ENCODE measurements at places on chromosomes 7 and 10.
A peak's percentile ranks its signal among the peaks of the same experiment; 100 is the strongest.

DNA sequence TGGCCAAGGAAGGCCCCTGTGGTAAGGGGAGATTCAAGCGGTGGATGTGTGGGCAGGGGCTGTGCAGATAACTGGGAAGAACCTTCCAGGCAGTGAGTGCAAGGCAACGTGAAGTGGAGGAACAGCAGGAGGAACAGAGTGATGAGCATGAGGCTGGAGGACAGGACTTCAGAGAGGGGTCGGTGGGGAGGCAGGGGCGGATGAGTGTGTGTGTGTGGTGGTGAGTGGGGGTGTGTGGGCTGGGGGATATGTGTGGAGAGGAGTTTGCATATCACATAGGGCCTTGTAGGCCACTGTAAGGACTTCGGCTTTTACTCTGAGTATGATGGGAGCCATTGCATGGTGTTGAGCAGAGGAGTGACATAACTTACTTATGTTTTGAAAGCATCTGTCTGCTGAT is 73.8 kb downstream of the SYPL1 start:
- DNase-seq, result no peak

DNA sequence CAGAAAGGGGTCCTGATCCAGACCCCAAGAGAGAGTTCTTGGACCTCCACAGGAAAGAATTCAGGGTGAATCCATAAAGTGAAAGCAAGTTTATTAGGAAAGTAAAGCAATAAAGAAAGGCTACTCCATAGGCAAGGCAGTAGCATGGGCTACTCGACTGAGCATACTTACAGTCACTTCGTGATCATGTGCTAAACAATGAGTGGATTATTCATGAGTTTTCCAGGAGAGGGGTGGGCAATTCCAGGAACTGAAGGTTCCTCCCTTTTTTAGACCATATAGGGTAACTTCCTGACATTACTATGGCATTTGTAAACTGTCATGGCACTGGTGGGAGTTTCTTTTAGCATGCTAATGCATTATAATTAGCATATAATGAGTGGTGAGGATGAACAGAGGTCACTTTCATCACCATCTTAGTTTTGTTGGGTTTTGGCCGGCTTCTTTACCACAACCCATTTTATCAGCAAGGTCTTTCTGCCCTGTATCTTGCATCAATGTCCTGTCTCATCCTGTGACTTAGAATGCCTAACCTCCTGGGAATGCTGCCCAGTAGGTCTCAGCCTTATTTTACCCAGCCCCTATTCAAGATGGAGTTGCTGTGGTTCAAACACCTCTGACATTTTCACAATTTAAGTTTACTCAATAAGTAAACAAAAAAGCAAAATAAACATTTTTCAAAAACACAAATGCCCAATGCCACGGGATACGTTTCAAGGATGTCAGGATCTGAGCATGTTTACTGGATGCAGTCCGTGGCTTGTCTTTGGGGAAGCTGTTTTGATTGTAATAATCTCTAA is 37.0 kb downstream of the ALOX5 start:
- DNase-seq, result no peak

- no peak for DNase-seq
Measured at GRCh38 chr10:73920089-73920488, 9.2 kb downstream of the PLAU start.

- DNase-seq, result no peak
Measured at GRCh38 chr7:74405899-74406512, 47.7 kb upstream of the GTF2IRD1 start.

GRCh38 chr7:112149734-112150133 is 56.5 kb downstream of the DOCK4 start:
- no peak for DNase-seq

DNA sequence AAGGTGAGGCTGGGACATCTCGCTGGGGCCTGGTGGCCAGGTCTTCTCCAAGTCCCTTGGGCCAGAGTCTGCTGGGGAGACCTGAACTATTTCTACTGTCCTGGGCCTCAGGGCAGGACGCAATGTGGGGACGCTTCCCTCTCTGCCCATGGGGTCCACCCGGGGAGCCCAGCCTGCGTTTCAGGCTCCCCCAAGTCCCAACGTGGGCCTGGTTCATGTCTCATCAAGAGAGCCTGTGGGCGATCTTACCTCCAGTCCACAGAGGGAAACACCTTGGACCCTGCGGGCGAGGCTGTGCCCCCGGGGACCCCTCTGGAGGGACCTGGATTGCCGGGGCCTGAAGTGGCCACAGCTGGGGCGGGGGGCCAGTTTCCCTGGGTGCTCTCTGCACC is 91.7 kb downstream of the DNAJB6 start:
- no peak for DNase-seq

GRCh38 chr7:26198133-26198780 is 2.3 kb downstream of the HNRNPA2B1 start:
- DNase-seq, result no peak

- no peak for DNase-seq
Measured at GRCh38 chr7:151769188-151769821, 107.6 kb downstream of the PRKAG2 start.

GRCh38 chr10:30000802-30001571 is 58.4 kb downstream of the JCAD start:
- no peak for DNase-seq

DNA sequence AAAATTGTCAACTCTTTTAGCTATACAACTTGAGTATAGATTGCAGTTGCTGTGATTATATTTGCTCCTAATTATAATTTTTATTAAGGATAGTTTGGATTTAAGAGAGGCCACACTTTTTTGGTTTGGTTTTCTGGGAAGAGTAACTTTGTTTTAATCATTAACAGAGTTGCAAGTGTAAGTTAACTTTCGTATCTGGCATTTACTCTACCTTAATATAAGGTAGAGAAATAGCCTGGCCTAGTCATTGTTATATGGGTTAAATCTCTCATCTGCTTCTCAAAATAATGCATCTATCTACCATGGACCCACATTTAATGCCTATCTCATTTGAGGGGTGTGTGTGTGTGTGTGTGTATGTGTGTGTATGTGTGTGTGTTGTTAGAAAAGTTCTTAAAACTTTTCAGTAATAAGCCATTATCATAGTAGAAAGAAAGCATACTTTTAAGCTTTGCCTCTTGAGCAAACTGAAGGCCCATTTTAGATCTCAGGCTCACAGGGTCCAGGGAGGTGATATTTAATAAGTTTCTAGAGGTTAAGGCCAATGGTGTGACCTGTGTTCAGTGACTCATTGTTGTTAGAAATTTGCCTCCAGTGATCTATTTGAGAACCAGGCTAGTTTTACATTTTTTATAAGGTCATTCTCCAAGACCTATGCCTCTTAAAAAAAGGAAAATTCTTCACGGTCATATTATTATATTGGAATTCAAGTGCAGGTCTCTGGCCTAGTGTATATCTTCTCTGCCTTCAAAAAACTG is 10.9 kb upstream of the TEX47 start:
- DNase-seq, result no peak

- no peak for DNase-seq
Measured at GRCh38 chr7:157457355-157458253, 120.8 kb downstream of the DNAJB6 start.

DNA sequence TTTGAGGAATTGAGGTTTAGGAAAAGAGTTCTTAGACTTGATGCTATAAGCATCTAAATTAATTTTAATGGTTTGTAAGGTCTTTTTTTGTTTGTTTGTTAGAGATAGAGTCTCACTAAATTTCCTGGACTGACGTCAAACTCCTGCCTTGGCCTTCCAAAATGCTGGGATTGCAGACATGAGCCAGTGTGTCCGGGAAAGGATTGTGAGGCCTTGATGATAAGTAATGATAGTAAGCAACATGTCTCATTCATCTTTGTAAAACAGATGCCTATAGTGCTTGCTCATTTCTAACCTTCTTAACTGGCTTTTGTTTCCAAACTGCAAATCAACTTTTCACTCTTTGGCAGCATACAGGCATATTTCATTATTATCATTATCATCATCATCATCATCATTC is 176.0 kb upstream of the KCND2 start:
- no peak for DNase-seq

DNA sequence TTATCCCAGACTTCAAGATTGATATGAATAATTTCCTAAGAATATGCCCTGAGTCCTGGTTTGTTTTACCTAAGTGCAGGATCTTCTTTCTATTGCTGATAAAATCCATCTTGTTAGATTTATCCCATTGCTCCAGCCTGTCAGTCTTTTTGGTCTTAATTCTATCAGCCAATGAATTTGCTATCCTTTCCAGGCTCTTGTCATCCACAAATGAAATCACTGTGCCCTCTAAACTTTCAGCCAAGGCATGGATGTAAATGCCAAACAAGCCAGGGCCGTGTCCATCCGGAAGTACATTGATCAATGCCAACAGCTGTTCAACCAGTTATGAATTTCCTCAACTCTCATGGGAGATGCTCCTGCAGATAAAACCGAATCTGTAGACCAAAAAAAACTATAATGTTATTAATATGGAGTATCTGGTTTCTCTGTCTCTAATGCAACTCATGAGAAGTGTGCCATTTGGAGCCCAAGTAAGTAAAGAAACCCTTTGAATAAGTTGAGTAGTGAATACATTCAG is 40.0 kb downstream of the NPY start:
- DNase-seq, result no peak

DNA sequence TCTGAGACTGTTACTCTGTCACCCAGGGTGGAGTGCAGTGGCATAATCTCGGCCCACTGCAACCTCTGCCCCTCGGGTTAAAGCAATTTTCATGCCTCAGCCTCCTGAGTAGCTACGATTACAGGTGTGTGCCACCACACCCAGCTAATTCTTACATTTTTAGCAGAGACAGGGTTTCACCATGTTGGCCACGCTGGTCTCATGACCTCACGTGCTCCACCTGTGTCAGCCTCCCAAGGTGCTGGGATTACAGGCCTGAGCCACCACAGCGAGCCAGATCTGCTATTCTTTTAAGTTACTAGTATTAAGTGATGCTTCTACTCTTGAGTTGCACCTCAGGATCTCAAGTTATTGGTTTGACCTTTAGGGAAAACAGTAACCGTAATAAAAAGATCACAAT is 23.0 kb upstream of the KMT2E start:
- no peak for DNase-seq

GRCh38 chr10:8047452-8048280 is 6.8 kb upstream of the GATA3 start:
- peak; percentile 44 for DNase-seq

- DNase-seq, result no peak
Measured at GRCh38 chr7:1100386-1100785, 12.5 kb downstream of the GPER1 start.

DNA sequence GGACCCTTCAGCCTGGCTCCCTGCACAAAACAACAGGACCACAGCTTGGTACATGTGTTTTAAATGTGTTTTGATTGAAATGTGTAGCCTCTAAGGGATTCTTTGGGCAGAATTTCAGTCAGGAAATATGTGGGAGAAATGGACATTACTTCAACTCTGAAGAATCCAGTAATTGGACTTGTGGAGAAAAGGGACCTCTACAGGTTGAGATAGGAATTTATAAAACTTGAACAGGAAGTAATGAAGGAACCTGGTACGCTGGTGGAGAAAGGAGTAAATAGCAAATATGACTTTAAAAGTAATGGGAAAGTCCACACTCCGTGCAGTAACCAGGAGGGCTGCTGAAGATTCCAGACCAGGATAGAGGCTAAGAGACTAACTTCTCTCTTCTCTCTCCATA is 220.5 kb downstream of the LHFPL3 start:
- DNase-seq, result no peak

DNA sequence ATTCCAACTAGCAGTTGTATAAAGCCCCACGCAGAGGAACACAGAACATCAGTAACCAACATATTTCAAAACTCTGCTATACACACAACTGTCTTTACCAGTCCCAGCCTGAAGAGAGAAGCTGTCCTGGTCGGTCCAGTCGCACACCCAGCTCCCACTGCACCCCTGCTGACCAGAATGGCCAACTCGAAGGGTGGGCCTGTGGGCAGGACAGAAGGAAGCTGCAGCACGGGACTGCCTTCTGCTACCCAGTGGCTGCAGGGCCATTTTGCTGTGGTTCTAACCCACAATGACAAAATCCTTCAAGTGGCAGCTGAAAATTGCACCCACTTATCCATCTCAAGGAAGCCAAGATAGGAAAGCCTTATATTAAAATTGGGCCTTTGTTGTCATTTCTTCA is 48.2 kb downstream of the GSDME start:
- DNase-seq, result no peak

GRCh38 chr10:114256008-114256765 is 17.1 kb downstream of the VWA2 start:
- DNase-seq, result no peak

GRCh38 chr7:11434366-11434765 is 397.6 kb downstream of the THSD7A start:
- no peak for DNase-seq

DNA sequence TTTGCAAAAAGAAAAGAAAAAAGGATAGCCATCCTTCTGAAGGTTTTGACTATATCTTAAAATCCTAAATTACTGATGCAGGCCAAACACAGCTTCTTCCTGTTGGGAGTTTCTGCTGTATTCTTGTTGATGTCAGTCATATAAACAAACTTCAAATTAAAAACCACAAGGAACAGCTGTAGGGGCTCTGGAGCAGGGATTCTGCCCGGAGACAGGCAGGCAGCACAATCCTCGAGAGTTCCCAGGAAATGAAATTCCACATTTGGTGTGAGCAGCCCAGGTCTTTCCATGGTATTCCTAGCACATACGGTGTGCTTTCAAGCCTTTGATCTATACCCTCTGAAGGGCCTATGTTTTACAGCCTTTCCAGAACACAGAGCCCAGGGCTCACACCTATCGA is 43.2 kb downstream of the INSYN2A start:
- no peak for DNase-seq

DNA sequence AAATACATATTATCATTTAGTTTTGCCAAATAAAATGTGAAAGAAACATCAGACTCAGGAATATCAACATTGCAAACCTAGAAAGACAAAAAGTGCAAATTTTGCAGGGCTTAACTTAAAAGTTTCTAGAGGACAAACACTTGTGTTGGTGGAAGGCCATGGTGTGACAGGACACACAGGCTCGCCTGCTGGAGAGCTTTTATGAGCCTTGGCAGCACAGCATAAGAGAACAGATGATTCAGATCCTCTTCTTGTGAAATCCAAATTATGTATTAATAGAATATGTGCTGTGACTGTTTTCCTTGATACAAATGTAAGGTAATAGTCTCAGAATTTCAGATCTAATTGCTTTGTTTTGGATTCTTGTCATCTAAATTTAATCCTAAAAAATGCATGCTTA is 72.9 kb upstream of the ABCB5 start:
- peak; percentile 16 for DNase-seq

- DNase-seq, result no peak
Measured at GRCh38 chr10:4151466-4151865, 366.5 kb upstream of the KLF6 start.

GRCh38 chr7:43906331-43907010 is at the start of gene URGCP:
Gene URGCP (minus strand): TSS chr7:43906596. CDS start chr7:43906575, 21 bp downstream.
- peak; percentile 69 for DNase-seq

GRCh38 chr7:1558841-1559625 is 3.0 kb upstream of the TMEM184A start:
- DNase-seq, result no peak

DNA sequence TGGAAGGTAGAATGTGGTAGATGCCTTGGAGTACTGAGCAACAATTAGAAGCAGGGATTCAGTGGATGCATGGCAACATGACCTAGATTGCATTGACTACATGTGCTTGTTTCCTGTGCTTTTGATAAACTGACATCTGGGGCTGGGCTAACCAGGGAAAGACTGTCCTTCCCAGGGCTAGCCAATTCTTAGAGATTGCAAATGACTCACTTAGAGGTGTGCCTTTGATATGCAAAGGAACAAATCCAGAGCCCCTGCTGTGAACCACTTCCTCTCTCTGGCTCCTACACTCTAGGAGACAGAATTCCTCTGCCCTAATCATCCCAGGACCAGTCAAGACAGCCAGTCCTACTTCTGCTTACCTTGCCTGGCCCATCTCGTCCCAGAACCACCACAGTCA is 651.5 kb downstream of the LRMDA start:
- no peak for DNase-seq

GRCh38 chr7:4650433-4651047 is 31.6 kb upstream of the FOXK1 start:
- peak; percentile 64 for DNase-seq

- peak; percentile 72 for DNase-seq
Measured at GRCh38 chr10:49679480-49679893, at the start of gene C10orf53. Gene C10orf53 (plus strand): TSS chr10:49679651. CDS start chr10:49679698, 47 bp downstream.
